Stimulated activated naive CD8-positive, alpha-beta T cell treated with anti-CD3 and anti-CD28 coated beads, Interleukin-15, Interleukin-2, amounts not matched to agents 100 U/mL and 50 U/mL, for 24 hours (primary cell): ENCODE measurements at places on chromosomes 3 and 15.
A peak's percentile ranks its signal among the peaks of the same experiment; 100 is the strongest.

DNA sequence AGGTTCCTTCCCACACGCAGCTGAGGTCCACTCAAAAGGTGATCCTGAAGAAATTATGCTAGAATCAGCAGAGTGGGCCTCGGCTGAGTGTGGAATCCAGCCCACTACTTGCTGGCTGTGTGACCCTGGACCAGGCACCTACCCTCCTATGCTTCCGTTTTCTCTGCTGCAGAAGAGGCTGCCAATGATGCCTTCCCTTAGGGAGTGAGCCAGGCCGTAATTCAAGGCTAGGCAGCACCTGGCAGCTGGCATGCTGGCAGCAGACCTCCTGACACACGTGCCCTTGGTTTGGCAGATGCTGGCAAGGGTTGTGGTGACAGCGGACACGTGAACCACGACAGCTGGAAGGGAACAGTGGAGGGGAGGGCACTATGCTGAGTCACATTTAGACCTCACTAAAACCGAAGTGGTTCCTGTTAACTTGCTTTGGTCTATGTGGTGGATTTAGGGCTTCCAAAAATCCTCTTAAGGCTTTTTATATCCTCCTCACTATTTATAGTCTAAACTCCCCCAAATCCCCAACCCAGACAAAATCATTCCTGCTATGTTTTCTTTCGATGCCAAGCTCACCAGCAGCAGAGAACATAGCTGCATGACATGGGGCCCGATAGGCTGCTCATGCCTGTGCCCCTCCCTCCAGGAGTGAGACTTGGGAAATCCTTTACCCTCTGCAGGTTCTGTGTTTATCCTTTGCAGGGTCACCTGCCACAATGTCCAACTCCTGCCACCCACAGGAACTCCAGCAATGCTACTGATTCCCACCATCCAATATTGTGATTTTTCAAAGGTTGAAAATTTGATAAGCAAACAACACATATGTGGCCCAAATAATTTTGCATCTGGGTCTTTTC is 10.6 kb upstream of the PCSK6 start:
- peak; percentile 18 for DNase-seq

DNA sequence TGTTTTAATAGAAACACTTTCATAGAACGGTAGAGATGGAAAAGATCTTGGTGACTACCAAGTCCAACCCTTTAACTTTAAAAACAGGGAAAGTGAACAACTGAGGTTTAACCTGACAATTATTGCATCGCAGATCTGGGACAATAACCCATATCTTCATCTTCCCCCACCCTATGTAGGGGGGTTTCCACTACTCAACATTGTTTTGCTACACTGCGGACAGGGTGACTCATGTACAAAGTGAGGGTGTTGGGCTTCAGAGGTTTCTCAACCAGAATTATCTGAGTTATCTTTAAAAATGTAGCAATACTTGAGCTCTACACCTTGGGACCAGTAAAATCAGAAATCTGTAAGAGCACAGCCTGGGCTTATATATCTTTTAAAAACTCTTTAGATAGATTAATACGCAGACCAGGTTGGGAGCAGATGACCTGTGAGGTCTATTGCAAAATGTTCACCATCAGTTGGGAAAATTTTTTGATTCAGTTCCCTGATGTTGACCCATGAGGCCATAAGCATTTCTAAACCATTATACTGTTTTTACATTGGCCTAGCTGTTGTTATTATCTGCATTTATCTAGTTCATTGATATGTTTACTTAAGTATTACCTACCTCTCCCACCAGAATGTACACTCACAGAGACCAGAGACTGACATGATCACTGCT is 103.6 kb upstream of the ICE2 start:
- DNase-seq: peak; percentile 42

DNA sequence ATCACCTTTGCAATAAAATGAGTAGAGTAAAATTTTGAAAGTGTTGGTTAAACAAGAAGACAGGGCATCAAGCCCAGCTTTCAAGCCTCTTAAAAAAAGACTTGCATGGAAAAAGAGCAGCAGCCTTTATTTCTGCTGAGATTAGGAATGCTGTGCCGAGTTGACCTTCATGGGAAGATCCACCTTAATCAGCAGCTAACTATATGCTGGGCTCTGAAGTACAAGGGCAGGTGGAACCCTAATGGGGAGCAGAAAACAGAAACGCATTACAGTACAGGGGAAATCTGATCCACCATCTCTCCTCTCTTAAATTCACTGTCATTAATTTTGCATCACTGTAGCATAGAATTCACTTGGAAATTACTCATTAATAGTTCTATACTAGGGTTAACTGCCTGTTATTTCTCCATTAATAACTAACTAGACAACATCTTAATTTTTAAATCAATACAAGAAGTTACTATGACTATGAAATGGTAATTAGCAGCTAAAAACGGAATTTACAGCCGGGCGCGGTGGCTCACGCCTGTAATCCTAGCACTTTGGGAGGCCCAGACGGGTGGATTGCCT is 133.6 kb downstream of the GHSR start:
- DNase-seq: no peak

- no peak for DNase-seq
These were observed 569.7 kb upstream of the KCNMB2 start for GRCh38 chr3:177966493-177966892.

DNA sequence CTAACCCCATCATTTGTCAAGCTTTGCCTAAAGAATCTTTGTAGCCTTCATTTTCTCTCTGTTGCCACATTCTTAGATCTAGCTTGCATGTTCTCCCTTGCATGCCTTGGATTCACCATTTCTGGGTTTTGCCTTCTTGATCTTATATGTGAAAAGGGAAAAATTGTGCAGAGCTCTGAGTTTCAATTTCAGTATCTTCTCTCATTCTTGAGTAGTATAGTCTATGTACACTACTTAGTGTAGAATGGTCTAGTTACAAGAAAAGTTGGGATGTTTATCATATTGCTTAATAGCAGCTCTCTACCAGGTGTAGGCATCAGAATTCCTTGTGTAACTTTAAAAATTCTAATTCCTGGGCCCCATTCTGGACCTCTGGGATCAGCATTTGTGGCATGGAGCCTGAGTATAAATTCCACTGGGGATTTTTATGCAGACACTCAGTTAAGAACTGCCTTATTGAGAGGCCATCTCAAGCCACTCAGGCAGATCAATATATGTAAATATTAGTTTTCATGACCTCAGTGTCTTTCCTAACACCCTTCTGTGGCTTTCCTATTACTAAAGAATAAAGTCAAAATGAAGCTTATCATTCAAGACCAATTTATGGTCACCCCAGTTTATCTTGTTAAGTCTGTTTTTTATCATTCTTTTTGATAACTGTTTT is 23.4 kb downstream of the GTF2E1 start:
- DNase-seq: no peak

DNA sequence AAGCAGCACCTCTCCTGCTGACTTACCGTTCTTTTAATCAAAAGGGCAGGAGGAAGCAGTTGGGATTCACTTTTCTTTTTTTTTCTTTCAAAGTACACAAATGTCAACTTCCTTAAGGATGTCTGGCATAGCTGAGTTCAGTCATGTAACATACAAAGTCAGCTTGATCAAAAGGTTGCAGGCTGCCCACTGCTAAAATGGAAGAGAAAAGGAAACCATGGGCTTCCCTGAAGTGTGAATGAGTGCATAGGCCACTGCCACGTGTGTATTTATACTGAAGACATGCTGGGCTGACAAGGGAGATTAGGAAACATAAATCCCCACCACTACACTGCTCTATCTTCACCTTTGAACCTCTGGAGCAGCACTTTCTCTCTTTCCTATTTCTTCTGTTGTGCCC is 312.5 kb downstream of the TIGIT start:
- no peak for DNase-seq

GRCh38 chr3:183449791-183450190 is 21.4 kb upstream of the MCF2L2 start:
- no peak for DNase-seq

GRCh38 chr15:25052191-25052999 is 97.6 kb downstream of the SNRPN start:
- no peak for DNase-seq

DNA sequence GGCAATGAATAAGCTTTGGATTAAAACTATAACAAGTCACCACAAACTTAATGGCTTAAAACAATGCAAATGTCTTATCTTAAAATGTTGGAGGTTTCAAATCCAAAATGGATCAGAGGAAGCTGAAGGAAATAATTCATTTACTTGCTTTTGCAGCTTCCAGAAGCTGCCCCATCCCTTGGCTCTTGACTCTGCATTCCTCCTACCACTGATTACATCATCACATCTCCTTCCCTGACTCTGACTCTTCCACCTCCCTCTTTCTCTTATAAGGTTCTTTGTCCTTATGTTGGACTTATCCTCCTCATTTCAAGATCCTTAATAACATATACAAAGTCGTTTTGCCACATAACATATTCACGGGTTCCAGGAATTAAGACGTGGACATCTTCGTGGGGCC is 982.8 kb upstream of the ROBO1 start:
- DNase-seq: no peak

DNA sequence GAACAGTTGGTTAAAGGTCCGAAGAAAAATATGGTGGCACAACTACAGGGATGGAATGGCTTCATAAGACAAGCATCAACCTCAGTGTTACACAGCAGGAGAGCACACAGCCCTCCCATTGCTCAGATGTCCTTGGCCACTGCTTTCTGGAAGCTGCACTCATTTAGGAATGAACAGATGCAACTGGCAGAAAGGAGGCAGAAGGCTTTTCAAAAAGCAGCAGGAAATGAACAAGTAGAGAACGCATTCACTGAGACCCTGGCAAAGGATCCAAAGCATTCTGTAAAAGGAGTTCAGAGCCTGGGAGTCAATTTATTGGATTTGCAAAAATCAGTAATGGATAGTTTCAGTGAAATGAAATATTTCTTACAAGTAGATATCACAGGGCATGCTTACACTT is 101.1 kb downstream of the PDZRN3 start:
- no peak for DNase-seq

- no peak for DNase-seq
These were observed 10.1 kb upstream of the GOLGA8J start for GRCh38 chr15:30072630-30073029.

GRCh38 chr15:96119734-96120133 is 210.8 kb upstream of the NR2F2 start:
- no peak for DNase-seq

GRCh38 chr15:87962428-87962827 is 294.1 kb downstream of the NTRK3 start:
- no peak for DNase-seq

GRCh38 chr3:11810276-11810675 is 36.4 kb downstream of the TAMM41 start:
- DNase-seq: no peak
